ENCODE measurements at places on chromosomes 12 and 14. TPM values are rescaled to one million over a fixed set of nuclear protein-coding genes. Genes with fewer than 3 reads are reported as not detected.

GRCh38 chr12:41970744-41971143, 173.9 kb downstream of the GXYLT1 start:
- no peak for DNase-seq

- DNase-seq = peak; percentile 75
Observed at GRCh38 chr12:105562199-105562971, 231.9 kb downstream of the C12orf75 start.

DNA sequence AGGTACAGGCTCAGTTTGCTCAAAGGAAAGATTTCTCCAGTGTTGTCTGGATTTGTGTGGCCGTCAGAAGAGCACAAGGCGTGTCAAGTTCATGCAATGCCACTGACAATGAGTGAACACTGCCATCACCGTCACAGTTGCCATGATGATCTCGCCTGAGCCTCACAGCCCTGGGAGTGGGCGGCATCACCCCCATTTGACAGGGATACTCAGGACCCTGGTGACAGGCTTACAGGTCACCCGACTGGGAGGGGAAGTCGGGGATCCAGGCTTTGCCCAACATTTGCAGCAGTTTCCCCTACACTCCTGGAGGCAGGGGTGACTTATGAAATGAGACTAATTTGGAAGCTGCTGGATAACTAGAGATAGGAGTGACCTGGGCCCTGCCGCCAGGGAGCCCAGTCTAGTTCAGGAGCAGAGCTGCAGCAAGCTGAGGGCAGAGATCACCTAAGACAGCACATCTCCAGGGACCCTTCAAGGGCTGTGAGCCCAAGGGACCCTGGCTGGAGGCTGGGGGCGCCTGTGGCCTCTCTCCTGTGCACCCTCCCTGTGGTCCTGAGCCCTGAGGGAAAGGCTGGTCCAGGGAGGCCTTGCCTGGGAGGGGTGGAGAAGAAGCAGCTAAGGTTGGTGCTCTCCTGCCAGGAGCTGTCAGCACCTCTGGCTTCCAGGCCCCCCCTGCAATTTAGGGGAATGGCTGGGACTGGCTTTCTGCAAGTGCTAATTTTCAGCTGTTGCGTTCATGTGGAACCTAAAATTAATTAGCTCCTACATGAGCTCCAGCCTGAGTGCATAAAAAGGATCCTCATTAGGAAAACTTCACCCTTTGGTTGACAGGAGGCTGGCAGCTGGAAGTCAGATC, 32.4 kb upstream of the BEGAIN start:
- DNase-seq = no peak

CLECL1 gene
- not detected for total RNA-seq

- peak; percentile 72 for DNase-seq
Observed at GRCh38 chr14:59310633-59311032, 122.2 kb downstream of the DAAM1 start.

Data from fibroblast of villous mesenchyme (primary cell).